ENCODE measurements at places on chromosomes 2 and 18.

GRCh38 chr2:37742286-37742685 lies 70.8 kb upstream of the CDC42EP3 start:
- DNase-seq, result no peak

- no peak for DNase-seq
Measured at GRCh38 chr2:237575869-237576862, 9.8 kb downstream of the PRLH start.

- no peak for DNase-seq
Measured at GRCh38 chr18:26185267-26185666, 41.0 kb upstream of the TAF4B start.

DNA sequence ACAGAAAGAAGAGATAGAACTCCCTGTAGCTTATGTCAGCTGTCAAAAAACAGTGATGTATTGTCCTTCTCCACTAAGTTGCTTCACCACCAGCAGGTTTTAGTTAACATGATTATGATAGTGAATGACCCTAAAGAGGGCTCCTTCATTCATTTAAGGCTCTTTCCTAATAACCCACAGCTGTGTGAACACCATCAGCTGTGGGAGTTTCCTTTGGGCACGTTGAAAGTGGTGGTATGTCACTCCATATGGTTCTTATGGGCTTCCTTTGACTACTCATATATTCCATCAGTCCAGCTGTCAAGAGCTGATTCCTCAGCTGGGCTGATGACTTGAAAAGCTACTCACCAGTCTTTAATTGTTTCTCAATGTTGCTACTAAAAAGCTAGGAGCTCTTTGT lies 210.3 kb downstream of the UBE2E3 start:
- DNase-seq, result no peak

- DNase-seq, result no peak
Measured at GRCh38 chr2:156349161-156349560, 16.6 kb upstream of the NR4A2 start.

DNA sequence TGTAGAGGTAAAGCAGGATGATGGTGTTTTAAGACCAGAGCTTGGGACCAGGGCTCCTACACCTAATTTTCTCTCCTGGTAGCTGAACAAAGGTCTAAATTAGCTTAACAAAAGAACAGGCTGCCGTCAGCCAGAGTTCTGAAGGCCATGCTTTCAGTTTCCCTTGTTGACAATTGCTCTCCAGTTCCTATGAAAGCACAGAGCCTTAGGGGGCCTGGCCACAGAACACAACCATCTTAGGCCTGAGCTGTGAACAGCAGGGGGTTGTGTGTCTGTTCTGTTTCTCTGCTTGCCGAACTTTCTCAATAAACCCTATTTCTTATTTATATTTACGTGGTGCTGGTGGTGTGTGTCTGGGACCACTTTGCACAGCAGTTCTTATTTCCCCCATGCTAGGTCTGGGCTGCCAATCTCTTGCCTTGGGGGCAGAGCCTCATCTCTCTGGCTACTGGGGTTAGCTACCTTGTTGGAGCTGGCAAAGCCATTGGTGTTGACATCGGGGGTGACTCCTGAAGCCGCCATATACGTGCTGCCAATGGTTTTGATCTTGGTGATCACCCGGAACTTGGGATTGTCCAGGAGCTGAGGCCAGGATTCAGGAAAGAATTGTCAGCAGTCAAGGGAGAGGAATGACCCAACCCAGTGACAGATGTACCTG lies 29.0 kb downstream of the CENPO start:
- no peak for DNase-seq

GRCh38 chr18:10804126-10804525 lies 278.3 kb downstream of the NAPG start:
- DNase-seq, result no peak

- DNase-seq, result no peak
Measured at GRCh38 chr2:159760326-159760725, 37.7 kb downstream of the CD302 start.

DNA sequence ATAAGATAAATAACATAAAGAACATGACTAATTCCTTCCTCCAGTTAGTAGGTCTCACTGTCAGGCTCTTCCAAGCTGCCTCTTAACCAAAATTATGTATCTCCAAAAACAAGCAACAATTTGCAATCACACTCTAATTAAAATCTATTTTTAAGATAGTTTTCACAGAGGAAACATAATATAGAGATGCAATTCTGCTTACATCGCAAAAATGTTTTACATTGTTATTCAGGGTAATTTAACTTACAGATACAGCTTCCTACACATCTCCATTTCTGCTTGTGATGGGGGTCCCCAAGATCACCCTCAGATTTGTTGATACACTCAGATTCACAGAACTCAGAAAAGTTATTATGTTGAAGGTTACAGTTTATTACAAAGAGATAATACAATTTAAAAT lies 115.5 kb downstream of the DSC3 start:
- DNase-seq, result no peak

- no peak for DNase-seq
Measured at GRCh38 chr2:134717286-134718022, 1.3 kb downstream of the TMEM163 start.

GRCh38 chr2:18505703-18506341 lies 54.6 kb downstream of the RDH14 start:
- no peak for DNase-seq

GRCh38 chr2:288758-289361 lies 969 bp upstream of the ALKAL2 start:
- no peak for DNase-seq

GRCh38 chr2:234792621-234793022 lies 159.2 kb upstream of the SH3BP4 start:
- DNase-seq, result no peak

GRCh38 chr18:28666216-28666615 lies 489.3 kb upstream of the CDH2 start:
- no peak for DNase-seq

DNA sequence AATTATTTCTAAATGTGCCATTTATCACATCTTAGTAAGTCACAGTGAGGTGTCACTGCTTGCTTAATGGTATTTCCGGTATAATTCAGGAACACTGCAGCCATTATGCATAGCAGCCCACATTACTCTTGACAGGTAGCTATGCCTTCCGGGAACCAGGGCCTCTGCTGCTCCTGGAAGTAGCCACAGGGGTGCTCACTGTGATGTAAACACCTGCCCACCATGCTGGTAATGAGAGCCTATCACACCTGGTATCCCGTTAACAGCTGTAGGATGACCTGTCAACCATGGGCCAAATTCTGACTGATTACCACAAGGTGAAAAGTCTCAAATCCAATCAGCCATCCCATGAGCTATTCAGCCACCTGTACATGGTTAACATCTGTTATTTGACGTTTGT lies 647.0 kb upstream of the NXPH2 start:
- no peak for DNase-seq

GRCh38 chr18:78292618-78293380 lies 686.8 kb upstream of the SALL3 start:
- DNase-seq, result no peak

GRCh38 chr2:122523143-122523542 lies 767.7 kb downstream of the TSN start:
- DNase-seq, result no peak

DNA sequence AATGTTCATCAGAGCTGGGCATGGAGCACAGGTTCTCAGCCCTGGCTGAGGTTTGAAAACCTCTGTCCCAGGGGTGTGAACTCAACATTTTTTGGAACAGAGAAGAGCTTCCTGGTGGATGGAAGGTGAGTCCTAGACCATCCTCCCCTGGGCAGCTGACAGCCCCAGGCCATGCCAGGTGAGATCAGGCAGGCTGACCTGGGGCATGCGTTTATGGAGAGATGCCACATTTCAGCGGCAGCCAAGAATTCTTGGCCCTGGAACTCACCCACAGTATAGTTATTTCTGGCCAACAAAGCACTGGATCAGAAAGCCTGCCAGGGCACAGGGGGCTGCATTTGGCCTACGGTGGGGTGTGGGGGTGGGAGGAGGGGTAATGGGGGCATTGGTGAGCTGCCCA lies 83.8 kb downstream of the EDAR start:
- no peak for DNase-seq

GRCh38 chr2:9069543-9069942 lies 66.1 kb upstream of the MBOAT2 start:
- no peak for DNase-seq

DNA sequence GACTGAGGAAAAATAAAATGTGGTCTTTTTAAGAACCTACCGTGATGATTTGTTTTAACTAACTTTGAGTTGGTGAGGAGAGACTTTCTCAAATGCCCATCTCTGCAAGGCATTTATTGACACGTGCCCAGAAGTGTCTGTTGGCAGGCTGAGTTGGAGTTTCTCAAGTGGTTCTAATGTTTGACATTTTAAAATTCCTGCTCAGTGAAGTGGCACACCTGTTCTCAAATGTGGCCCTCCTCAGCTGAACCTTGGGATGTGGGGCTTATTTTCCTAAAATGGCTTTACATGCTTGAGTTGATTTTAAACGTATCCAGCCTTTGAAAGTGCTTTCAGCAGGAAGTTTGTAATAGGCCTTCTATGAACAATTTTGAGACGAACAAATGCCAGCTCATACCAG lies 876 bp upstream of the CAVIN2 start:
- no peak for DNase-seq

- DNase-seq, result no peak
Measured at GRCh38 chr18:69622184-69622583, 221.5 kb downstream of the DOK6 start.

DNA sequence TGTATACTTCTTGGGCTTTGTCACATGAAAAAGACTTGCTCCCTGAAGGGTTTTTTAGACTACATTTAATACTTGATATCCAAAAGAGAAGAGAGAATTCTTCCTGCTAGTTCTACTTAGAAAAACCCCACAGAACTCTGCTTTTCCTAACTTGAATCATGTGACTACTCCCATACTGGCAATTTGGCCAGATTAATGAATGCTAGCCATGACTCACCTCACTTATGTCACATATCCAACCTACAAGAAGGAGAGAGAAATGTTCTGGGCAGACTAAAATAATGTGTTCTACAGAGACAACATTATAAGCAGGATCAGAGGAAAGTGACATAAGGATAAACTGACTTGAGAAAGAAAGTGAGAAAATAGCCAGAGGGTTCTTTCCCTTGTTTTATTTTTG lies 249.3 kb upstream of the GULP1 start:
- no peak for DNase-seq

DNA sequence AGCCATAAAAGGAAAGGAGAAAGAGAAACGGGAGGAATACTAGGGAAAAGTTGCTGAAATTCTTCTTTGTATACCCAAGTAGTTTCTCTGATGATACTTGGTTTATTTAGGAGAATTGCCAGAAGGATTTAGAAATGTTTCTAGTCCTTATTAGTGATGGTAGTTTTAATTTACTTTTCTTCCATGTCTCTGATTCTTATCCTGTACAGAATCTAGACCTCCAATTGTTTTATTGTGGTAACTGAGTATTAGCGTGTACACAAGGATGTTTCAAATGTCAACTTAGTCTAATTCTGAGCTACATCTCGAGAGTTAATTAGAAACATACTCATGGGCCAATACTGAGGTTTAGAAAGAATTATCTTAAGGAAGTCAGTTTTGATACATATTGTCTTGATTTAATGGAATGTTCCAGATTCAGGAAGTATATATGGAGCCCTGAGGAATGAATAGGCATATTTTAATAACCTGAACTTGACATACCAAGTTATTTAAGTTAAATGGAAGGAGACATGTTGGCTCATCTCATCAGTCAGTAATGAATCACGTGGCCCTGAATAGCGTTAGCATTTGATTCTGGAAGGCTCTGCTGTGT lies 219.6 kb downstream of the LTBP1 start:
- no peak for DNase-seq

DNA sequence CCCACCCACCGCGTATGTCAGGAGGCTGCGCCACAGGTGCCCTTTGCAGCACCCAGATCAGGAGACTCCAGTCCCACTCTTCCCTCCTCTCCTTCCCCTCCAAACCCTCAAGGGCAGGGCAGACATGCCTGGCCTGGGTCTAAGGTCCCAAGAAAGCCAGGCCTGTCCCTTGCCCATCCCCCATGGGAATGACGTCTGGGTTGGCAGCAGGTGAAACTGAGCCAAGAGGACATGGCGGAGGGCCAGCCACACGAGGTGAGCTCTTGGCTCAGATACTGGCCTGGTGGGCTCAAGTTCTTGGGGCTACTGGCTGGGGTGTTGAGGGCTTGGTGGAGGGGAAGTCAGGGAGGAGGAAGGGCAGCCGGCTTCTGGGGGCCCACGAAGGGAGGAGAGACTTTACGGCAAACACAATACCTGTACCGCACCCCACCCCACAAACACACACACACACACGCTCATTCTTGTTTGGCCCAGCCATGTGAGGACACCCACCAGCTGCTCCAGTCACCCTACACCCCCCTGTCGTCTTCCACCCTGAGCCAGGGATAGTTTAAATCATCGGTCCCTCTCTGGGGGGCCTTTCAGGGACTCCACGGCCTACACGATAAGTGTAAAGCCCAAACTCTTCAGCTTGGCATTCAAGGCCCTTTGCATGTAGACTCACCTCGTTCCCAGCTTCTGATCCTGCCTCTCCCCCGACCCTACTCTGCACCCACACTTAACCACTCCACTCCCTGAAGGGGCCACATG lies 24.1 kb upstream of the TNS1 start:
- no peak for DNase-seq
